ENCODE measurements at places on chromosomes 4 and X. TPM values are rescaled to one million over a fixed set of nuclear protein-coding genes. Genes with fewer than 3 reads are reported as not detected.
A peak's percentile ranks its signal among the peaks of the same experiment; 100 is the strongest.

The UGT2B10 gene
- total RNA-seq: not detected

The AR gene
- total RNA-seq: 5.9 TPM

The RGN gene
- not detected for total RNA-seq

The WDR13 gene
- total RNA-seq: 74.0 TPM

DNA sequence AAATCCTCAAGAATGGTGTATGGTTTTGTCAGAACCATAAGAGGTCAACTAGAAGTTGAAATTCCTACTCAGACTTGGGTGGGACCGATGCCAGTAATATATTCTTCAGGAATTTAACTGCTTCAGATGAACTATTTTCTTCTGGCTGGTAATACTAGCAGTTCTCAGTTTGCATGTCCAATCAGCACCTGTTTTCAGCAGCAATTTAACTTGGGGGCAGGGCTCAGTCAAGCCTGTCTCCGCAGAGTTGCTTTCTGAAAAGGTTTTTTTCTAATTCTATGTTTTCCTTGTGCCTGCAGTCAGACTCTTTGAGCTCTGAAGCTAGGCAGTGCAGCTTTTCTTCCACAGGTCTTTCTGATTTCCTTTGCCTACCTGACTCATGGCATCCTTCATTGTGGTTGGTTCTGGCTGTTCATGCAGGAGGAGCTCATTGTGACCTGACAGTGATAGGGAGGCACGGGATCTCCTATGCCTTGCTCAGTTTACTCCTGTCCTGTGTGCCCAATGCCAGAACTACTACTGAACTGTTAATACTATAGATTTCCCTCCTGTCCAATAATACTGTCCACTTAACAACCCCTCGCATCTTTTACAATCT lies 17.3 kb upstream of the FMR1 start:
- no peak for DNase-seq

GRCh38 chr4:147777456-147778091 lies 45.7 kb downstream of the ARHGAP10 start:
- peak; percentile 62 for DNase-seq

- peak; percentile 23 for DNase-seq
Measured at GRCh38 chr4:100848841-100849240, 331.0 kb upstream of the EMCN start.
